ENCODE measurements at places on chromosomes 2 and 18.
A peak's percentile ranks its signal among the peaks of the same experiment; 100 is the strongest.

DNA sequence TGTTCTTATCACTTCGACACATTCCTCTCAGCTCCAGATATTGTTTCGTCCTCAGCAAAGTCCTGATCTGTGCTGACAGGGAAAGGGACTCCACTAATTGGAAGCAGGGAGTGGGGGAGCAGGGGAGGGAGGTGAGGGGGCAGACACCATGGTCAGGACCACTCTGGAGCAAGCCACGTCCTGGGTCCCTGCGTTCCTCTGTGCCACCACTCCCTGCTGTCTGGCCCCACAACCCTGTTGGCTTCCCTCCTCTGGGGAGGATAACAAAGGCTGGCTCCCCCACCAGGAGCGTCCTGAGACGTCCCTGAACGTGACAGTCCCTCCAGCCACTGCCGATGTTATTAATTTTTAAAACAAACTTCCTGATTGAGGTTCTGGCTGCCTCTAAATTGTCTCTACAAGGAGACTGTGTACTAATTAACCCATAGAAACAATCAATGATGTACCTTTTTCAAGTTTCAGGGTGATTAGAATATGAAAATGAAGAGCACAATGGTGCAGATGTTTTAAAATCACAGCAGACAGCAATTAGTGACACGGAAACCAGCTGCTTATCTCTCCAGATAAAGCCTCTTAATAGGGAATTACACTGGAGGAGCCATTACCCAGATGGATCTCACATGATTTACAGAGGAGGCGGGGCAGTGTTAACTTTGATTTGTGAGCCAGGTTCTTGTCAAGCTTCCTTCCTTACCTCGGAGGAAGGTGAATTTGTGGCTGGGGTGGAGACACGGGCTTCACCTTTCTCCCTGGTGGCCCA is 257.5 kb downstream of the SETBP1 start:
- no peak for DNase-seq

- no peak for DNase-seq
Measured at GRCh38 chr2:106956879-106957278, 70.9 kb upstream of the ST6GAL2 start.

DNA sequence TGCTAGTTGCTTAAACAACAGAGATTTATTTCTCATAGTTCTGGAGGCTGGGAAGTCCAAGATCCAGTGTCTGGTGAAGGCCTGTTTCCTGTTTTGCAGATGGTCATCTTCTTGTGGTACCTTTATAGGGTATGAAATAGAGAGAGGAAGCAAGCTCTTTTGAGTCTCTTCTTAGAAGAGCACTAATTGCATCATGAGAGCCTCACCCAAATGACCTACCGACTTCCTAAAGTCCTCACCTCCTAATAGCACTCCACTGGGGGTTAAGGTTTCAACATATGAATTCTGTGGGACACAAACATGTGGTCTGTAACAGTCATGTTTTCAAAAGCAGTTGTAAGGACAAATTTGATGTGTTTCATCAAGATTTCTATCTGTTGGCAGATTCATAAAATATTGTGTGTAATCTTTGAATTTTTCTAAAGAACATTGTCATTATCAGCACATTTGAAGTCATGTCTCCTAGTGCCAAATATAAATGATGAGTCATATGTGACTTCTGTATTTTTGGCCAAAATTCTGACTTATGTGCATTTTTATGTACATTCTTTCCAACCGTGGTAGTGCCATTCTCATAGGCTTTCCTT is 45.3 kb downstream of the CD28 start:
- no peak for DNase-seq

- DNase-seq: no peak
Measured at GRCh38 chr2:113878743-113879142, 11.1 kb upstream of the ACTR3 start.

GRCh38 chr2:28586867-28587266 is 91.0 kb downstream of the PLB1 start:
- DNase-seq: no peak

DNA sequence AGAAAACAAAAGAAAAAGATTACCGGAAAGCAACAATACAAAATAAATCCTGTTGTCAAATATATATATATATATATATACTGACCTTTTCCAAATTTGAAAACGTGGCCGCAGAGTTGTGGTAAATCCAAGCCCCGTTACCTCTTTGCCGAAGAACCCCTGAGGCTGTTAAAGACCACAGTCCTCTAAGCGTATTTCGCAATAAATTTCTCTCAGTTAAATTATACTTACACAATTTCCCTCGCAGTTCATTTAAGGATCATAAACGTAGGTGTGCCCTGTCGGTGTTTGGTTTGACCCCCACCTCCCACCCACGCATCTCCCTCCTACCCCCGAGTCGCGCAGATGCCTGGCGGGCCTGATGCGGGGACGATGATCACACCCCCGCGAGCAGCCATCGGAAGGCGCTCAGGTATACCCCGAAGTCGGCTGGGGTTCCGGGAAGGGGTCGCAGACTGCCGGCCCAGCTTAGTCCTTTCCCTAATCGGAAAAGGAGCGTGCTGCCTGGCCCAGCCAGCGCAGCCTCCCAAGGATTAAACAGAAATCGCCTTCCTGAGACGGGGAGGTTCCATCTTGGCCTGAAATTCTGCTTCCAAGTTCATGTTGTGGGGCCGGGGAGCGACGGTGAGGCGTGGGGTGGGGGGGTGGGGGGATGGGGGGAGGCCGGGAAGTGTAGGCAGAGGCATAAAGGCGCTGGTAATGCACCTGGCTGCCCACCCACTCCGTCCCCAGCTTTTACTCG is 2.9 kb upstream of the MEIS1 start:
- DNase-seq: no peak

- no peak for DNase-seq
Measured at GRCh38 chr18:28174181-28174905, 2.6 kb downstream of the CDH2 start.

GRCh38 chr2:235140801-235141081 is 188.9 kb downstream of the SH3BP4 start:
- no peak for DNase-seq

- no peak for DNase-seq
Measured at GRCh38 chr2:29450596-29451222, 335.5 kb downstream of the CLIP4 start.

GRCh38 chr18:55401638-55402191 is 186.3 kb downstream of the TCF4 start:
- DNase-seq: no peak

- DNase-seq: peak; percentile 62
Measured at GRCh38 chr18:44709307-44710126, 28.8 kb downstream of the SETBP1 start.

DNA sequence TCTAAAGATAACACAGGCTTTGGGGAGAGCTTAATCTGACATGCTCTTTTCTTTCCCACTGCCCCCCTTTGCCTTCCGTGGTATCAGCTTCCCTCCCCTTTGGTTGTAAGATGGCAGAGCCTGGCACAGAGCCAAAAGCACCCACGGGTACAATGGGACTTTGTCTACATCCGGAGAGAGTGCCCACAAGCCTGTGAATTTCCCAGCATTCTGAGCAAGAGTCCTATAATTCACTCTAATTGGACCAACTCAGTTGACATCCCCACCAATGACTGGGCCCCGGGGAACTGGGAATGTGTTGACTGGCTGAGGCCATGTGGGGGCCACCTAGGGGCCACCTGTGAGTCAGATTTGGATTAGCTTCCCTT is 20.1 kb upstream of the C2orf72 start:
- no peak for DNase-seq

DNA sequence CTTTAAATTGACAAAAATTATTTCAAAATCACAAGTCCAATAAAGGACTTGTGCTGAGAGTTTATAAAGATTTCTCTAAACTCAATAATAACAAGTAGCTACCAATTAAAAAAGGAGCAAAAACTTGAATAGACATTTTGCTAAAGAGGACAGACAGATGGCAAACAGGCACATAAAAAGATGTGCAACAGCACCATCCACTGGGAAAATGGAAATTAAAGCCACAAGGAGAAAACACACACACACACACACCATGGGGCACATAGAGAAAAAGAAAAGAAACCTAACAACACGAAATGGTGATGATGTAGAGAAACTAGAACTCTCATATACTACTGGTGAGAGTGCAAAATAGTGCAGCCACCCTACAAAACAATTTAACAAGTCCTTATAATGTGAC is 12.6 kb upstream of the SLC9A4 start:
- no peak for DNase-seq

- DNase-seq: no peak
Measured at GRCh38 chr2:1091895-1092585, 141.4 kb downstream of the SNTG2 start.

GRCh38 chr2:233242231-233242927 is 9.1 kb upstream of the ATG16L1 start:
- no peak for DNase-seq

- DNase-seq: no peak
Measured at GRCh38 chr2:54726940-54727339, 3.5 kb downstream of the EML6 start.

DNA sequence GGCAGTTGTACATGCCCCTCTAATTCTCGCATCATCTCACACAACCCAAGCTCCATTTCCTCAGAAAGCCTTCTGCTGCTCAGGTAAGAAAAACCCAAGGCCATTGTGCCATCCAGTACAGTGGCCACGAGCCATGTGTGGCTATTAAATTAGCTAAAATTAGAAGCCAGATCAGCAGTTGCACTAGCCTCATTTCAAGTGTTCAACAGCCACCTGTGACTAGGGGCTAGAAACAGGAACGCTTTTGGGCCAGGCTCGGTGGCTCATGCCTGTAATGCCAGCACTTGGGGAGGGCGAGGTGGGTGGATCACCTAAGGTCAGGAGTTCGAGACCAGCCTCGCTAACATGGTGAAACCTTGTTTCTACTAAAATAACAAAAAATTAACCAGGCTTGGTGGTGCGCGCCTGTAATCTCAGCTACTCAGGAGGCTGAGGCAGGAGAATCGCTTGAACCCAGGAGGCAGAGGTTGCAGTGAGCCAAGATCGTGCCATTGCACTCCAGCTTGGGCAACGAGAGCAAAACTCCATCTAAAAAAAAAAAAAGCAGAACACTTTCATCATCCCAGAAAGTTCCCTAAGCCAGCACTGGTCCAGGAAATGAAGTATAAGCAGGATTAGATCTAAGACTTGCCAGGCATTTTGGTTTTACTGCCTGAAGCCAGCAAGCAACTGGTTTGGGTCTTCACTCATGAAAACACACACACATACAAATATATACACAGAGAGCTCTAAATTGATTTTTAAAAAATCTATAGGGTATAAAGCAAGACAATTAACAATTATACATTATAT is 35.7 kb downstream of the ATP8B1 start:
- DNase-seq: no peak

DNA sequence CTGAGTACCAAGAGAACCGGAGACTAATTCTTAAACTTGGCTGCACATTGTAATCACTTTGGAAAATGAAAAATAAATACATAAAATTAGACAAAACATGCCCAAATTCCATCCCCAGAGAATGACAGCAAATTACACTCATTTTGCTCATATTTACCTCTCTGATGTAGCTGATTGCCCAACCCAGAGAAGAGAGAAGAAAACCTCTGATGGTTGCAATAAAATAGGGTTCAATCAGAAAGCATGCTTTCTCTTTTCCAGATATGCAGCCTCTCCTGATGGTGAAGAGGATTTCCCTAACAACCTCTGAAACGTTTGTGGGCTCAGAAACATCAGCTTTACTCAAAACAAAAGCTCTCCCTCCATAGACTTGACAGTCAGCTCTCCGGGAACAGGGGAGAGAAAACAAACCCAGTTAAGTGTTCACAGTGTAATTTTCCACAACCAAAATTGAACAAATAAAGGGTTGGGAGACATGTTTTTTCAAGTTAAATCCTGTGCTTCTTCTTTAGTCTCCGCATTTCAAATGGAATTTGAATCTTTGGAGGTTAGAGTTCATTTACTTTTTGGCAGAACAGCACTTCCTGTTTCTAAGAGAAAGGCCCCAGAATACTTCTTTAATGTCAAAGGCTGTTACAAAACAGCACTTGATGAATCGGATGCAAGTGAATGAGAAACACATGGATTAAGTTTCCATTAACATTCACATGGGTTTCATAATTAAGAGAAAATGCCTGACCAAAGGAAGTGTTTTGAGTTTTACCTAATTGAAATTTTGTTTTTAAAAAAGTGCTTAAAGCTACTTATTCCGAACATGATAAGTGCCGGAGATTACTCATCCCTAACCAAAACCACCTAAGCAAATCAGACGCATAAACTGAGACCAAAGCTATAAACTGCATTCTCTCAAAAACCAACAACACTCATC is 570.1 kb upstream of the SYT4 start:
- DNase-seq: no peak

GRCh38 chr2:43340066-43340465 is 113.7 kb upstream of the ZFP36L2 start:
- DNase-seq: no peak

GRCh38 chr2:20536619-20537422 is 89.9 kb downstream of the RHOB start:
- no peak for DNase-seq

GRCh38 chr18:5388896-5389295 is 93.4 kb upstream of the ZBTB14 start:
- DNase-seq: no peak

GRCh38 chr2:73614105-73614504 is 28.1 kb downstream of the NAT8 start:
- no peak for DNase-seq

- no peak for DNase-seq
Measured at GRCh38 chr2:24517247-24517646, 26.2 kb downstream of the NCOA1 start.

DNA sequence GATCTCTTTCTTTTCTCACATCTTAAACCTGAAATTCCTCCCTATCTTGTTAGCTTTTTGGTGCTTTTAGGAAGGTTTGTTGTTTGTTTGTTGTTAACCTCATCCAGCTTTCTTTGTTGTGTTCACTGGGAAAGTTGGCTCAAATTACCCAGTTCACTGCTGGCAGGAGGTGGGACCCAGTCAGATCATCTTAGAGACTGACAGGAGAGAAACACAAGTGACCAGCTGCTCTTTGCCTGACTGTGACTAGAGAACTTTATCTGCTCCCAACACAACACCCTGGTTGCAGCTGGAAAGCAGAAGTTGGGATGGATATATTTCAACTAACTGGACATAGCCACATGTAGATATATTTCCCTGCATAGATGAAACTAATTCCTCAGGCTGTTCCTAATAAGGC is 10.0 kb downstream of the MAPK4 start:
- DNase-seq: no peak

GRCh38 chr2:5253263-5253662 is 438.9 kb upstream of the SOX11 start:
- DNase-seq: no peak

DNA sequence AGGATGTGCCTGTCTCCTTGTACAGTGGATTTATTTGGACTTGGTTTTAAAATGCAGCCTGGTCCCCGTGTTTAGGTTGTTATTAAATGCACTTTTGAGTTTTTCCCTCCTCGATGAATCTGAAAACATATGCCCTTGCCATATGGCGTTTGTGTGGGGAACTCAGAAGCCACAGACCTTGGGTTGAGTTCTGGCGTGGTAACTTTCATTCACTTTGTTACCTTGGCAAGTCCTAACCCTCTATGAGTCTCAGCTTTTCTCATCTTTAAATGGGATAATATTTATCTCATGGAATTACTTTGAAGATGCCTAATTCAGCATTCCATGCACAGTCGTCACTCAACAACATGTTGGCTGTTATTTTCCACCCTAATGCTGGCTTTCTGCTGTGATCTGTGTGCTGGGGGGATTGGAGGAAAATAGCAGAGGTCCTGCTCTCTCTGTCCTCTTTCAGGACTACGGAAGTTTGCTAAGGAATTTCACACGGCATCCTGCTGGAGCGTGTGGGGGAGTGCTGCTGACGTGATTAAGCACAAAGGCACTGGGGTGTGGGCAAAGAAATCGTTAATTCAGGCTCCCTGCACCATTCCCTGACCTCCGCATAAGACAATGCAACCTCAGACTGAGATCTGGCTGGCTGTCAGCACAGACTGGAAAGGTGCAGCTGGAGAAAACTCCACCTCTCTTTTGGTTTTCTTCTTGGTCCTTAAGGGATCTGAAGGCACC is 61.7 kb downstream of the LDLRAD4 start:
- DNase-seq: no peak

- DNase-seq: no peak
Measured at GRCh38 chr18:60996822-60997221, 336.4 kb upstream of the CDH20 start.

Data from GM18507 (cell line).